B cell (primary cell): ENCODE measurements at places on chromosomes 1 and 21. TPM values are rescaled to one million over a fixed set of nuclear protein-coding genes. Genes with fewer than 3 reads are reported as not detected.

DNA sequence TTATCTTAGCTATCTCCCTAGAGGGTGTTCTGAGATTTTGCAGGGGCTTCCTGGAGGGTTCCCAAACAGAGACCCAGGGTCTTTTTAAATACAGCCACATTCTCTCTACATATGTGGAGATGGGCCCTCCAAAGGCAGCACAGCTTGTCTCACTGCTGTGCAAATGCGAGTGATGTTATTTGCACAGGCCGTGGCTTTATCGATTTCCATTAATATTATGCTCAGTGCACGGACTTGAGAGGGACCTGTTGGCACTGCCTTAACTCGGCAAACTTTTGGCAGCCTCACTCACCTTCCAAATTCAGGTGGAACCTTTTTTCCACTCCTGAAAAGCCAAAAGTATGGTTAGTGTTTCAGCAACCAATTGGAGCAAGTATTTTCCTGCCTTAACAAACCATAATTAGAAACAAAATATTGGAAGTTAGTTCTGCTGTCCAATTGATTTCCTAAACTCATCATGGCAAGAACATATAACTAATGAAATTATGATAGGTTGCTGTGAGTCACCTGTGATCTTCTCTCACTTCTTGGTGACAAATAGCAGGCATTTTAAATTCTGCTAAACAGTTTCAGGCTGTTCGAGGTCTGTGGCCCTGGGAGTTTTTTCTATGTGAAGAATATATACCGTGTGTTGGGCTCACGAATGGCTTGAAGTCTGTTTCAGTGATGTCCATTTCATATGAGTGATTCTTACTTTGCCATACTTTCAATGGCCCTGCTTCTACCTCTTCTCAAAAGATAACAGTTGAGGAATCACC, 10.9 kb downstream of the LHX9 start:
- H3K36me3 ChIP-seq = no peaks in the 10 kb centered on the region
- H3K27me3 ChIP-seq = peaks cover 17% of the 10 kb centered on the region
- H3K4me1 ChIP-seq = peaks cover 4% of the 10 kb centered on the region
- H3K27ac ChIP-seq = no peak overlapping the region

- H3K27ac ChIP-seq = no peak overlapping the region
- H3K27me3 ChIP-seq = no peaks in the 10 kb centered on the region
- H3K4me3 ChIP-seq = no peak overlapping the region
These were observed 28.6 kb downstream of the AK4 start for GRCh38 chr1:65176591-65176990.

- no peak for DNase-seq
- H3K36me3 ChIP-seq = no peaks in the 10 kb centered on the region
- H3K4me1 ChIP-seq = no peaks in the 10 kb centered on the region
- H3K4me3 ChIP-seq = no peak overlapping the region
- no peak overlapping the region for H3K27ac ChIP-seq
These were observed 605.3 kb upstream of the NR5A2 start for GRCh38 chr1:199422206-199422605.

The FALEC gene
- total RNA-seq = 2.0 and 2.6 TPM in 2 replicates

The LAMB3 gene
- 0.37 TPM in 1 of 2 replicates, not detected in the other for total RNA-seq

GRCh38 chr1:206779638-206780037, 7.3 kb upstream of the IL10 start:
- no peak overlapping the region for H3K27ac ChIP-seq
- DNase-seq = peak; percentile 57
- no peaks in the 10 kb centered on the region for H3K27me3 ChIP-seq
- peaks cover 59% of the 10 kb centered on the region for H3K4me1 ChIP-seq

DNA sequence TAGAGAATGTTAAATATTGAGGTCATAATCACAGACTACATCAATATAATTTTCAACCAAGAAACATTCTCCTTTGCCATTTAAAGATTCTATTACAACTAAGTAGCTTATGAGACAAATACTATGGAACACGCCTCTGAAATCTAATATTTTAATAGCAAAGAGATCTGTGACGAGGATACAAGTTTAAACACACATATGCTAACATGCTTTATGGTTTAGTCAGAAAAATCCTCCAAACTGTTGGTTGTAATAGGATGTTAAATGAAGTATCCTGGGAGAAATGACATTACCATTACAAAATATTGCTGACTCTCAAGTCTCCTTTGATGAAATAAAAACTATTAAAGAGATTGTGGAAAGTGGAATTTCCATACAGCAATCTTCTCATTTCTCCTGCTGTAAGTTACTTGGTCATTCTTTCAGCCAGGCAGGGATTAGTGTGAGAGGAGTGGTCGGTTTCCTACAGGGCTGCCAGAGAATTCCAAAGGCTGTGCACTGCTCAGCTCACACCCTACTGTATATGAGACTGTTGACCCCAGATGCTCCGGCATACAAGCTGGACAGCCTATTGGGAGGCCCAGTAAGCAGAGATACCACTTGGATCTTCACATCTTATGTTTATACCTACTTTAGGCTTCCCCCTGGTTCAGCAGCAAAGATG, 26.6 kb downstream of the SCYL3 start:
- no peaks in the 10 kb centered on the region for H3K27me3 ChIP-seq
- no peak overlapping the region for H3K4me3 ChIP-seq
- H3K36me3 ChIP-seq = peaks cover 17% of the 10 kb centered on the region
- DNase-seq = no peak
- no peaks in the 10 kb centered on the region for H3K4me1 ChIP-seq

The CD244 gene
- total RNA-seq = 0.15 TPM in 1 of 2 replicates, not detected in the other

- no peak overlapping the region for H3K27ac ChIP-seq
- no peak overlapping the region for H3K4me3 ChIP-seq
- no peak for DNase-seq
- H3K4me1 ChIP-seq = no peaks in the 10 kb centered on the region
- no peaks in the 10 kb centered on the region for H3K36me3 ChIP-seq
These were observed 137.1 kb downstream of the CAMTA1 start for GRCh38 chr1:6922096-6922931.

DNA sequence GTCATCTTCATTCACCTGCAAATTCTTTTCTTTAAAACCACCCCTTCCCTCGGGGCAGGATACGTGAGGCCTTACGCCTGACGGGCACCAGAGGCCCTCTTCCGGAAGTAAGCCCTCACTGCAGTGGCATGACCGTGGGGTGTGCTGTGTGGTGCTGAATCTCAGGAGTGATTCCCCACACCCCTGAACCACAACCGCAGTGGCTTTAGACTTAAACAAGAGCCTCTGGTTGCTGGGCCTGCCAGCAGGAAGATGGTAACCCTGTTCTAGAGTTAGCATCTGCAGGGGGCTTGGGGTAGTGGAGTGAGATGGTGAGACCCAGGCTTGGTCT, 12.1 kb downstream of the BSND start:
- no peaks in the 10 kb centered on the region for H3K36me3 ChIP-seq
- H3K27me3 ChIP-seq = no peaks in the 10 kb centered on the region
- no peak overlapping the region for H3K27ac ChIP-seq
- DNase-seq = no peak

DNA sequence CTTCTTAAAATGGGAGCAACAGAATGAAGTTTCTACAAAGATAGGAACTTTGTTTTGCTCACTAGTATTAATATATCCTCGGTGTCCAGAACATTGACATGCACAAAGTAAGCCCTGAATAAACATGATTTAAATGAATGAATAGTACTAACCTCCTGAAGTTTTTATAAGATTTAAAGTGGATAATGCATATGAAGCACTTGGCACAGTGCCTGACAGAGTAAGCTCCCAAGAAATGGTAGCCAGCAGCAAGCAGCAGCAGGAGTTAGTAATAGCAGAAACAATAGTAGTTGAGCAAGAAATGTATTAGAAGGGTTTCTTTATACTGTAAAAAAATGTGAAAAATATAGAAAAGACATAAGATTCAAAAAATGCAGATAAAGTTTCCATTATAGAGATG, 258.1 kb upstream of the C1orf87 start:
- H3K4me1 ChIP-seq = no peaks in the 10 kb centered on the region
- H3K36me3 ChIP-seq = no peaks in the 10 kb centered on the region
- no peak overlapping the region for H3K27ac ChIP-seq
- no peak overlapping the region for H3K4me3 ChIP-seq
- no peaks in the 10 kb centered on the region for H3K27me3 ChIP-seq
